Mesenchymal stem cell (in vitro differentiated cells and primary cell): ENCODE measurements at places on chromosomes 13 and 19.

DNA sequence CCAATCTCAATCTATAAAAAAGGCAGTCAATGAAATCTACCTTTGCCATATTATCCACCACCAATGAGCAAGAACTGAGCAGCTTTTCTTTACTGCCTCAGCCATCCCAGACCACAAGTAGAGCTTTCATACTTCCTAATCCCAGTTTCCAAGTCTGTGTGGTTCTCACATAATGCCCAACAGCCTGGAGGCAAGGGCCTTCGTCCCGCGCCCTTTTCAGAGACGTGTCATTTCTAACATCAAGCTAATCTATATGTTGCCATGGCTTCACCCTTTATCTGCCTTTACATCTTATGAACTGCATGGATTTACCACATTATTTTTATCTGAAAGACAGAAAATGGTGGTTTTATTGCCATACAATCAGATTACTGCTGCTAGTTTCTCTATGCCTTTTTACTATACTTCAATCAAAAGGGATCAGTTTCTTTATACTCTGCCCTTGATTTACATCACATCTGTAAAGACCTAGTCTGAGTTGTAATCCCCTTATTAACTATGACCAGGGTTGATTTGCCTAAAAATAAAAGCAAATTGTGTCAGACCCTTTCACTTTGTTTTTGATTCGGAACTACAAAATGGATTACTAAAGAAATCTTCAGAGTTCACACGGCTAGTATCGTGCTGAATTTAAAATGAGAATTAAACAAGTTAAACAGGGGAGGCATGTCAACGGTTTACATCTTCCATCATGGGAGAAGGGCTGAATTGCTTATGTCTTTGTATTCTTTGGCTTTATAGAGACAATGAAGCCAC, 5.9 kb downstream of the EFNB2 start:
- DNase-seq: no peak

DNA sequence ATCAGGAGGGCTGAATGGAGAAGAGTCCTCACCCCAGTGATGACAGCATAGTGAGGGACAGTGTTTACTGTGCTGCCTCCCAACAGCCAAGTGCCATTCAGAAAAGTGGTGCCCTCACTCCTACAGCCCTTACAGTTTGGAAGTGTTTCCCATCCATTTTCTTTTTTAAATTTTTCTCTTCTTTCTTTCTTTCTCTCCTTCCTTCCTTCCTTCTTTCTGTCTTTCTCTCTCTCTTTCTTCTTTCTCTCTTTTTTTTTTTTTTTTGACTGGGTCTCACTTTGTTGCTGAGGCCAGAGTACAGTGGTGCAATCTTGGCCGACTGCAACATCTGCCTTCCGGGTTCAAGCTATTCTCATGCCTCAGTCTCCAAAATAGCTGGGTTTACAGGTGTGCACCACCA, 755.3 kb downstream of the UQCRFS1 start:
- DNase-seq: no peak

DNA sequence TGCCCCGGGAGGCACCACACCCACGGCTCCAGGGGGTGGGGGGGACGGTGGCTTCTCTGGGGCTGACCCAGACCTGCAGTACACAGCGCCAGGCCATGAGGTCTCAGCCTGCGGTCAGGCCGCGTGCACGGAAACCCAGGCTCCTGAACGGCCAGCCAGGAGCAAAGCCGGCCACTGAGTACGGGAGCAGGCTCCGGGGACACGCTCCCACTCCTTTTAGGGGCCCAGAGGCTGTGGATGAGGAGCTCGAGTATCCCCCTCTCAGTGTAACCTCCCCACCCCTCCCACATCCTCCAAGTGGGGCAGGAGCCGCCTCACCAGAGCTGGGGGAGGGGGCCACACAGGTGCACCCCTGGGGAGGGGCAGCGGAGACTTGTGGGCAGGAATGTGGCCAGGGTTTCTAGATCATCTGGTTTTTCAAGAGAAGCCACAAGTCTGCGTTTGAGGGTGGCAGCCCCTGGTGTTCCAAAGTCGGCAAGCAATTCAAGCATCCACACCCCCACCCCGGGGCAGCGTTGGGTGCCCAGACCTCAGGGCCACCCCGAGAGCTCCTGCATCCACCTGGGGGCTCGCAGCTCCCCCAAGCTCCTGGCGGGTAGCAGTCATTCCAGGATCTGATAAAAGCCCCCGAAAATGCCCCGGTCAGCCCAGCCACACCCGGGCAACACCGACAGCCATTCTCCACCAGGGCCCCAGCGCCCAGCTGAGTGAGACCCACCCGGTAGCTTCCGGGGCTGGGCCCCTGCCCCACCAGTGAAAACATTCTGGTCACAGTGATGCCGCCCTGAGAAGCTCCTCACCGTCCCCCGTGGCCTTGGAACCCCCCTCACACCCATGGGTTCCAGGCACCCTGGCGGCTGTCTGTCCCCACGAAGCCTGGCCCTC, 6.1 kb downstream of the SBNO2 start:
- no peak for DNase-seq

DNA sequence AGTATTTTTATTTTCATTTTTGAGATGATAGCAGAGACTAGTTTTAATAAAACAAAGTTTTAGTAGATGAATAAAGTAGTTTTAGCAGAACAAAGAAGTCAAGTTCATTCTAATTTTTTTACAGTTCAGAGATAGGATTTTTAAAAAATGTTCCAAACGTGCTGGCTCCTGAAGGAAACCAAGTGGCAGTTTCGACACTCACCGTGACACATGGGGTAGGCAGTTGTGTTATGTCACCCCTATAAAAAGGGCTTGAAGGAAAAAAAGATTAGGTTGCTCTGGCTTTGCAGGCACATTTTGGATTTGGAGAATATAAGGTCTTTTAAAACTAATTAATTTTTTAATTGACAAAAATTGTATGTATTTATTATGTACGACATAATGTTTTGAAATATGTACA, 305.2 kb downstream of the NDFIP2 start:
- DNase-seq: no peak

- DNase-seq: no peak
Observed at GRCh38 chr19:11375143-11375948, 880 bp downstream of the SWSAP1 start.

GRCh38 chr13:27868641-27869435, 51.0 kb upstream of the PDX1 start:
- peak; percentile 11 for DNase-seq

- peak; percentile 63 for DNase-seq
Observed at GRCh38 chr13:76168661-76169060, 532.5 kb downstream of the LMO7 start.

DNA sequence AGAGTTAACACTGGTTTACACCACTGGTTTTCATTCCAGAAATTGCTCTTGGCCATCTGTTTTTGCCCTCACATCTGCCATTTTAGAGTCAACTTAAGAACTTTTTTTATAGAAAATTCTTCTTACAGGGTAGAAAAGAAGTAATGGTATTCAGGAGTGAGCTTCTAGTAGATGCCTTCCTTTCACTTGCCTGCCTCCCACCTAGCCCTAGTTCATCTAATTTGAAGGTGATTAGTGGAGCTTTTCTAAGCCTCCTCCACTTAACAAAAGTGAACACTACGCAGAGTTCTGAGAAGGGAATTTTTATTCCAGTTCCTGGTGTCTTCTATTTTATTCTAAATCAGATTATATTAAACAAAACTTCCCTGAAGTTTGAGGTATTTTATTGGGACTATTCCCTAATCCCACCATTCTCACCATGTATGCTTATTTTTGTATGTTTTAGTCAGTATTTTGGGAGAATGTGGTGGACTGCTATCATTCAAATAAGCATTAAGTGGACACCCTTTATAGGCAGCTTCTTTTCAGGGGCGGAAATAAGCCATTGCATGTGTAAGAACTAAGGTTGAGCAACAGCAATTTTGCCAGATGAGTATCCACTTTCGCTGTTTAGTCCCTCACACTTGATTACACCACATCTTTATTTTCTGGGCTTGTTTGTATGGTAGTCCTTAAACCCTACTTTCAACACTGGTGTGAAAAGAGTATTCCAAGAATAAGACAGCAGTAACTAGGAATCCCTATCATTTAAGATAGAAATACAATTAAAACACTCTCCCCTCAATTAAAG, 156.9 kb downstream of the ENOX1 start:
- peak; percentile 59 for DNase-seq

GRCh38 chr19:19107654-19108053, 30.6 kb downstream of the TMEM161A start:
- DNase-seq: no peak

DNA sequence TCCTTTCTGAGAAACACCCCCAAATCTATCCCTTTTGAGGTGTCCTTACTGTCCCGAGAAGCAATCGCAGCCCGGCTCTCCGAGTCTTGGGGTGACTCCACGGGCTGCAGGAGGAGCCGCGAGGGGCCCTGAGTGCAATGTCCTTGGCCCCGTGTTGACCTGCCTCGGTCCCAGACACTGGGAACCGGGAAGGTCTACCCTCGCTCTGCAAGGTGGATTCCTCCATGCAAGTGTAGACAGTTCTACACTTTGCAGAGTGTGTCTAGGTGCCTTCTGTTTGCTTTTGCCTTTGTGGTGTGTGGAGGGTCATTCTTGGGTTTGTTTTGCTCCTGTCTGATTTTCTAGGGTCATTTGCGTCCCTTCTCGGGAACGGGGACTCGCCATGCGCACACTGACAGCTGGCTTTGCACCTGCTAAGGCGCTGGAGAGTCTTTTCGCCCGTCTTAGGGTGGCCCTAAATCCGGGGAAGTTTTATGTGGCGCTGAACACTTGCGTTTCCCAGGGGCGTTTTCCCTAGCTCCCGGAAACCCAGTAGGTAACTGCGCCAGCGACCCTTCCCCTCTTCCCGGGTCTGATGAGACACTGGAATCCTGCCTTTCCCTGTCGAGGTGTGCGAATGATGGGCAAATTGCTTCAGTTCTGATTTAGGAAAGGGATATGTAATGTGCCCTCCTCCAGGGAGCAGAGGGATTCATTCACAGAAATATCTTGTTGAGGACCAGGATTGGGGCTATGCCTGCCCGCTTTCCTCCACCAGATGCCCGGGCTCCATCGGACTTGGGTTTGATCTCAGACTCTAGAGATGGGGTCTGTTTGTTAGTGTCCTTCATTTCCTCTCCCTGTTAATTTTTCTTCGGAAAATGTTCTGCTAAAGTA, 755 bp downstream of the SERTM1 start:
- DNase-seq: no peak

- DNase-seq: no peak
Observed at GRCh38 chr19:18344582-18344950, 4.2 kb downstream of the PGPEP1 start.

DNA sequence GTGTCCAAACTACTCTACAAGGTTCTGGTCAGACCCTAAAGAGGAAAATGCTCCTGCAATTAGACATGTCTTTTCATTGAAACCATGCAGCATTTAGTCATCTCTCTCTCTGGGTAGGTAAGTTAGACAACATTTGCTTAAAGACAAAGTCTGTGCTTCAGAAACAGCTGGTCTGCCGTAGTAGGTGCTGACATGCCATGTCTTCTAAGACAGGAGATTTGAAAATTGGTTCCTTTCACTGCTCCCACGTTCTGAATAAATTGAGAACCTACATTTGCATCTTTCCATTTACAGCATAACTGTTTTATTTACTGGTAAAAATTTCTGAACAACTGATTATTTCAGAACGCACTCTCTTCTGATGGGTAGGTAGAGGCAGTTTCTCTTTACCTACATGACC, 494.0 kb downstream of the EFNB2 start:
- DNase-seq: no peak

- DNase-seq: no peak
Observed at GRCh38 chr13:39379118-39379517, 223.9 kb downstream of the LHFPL6 start.

GRCh38 chr19:19372656-19373416, 32.6 kb upstream of the GATAD2A start:
- DNase-seq: peak; percentile 63

DNA sequence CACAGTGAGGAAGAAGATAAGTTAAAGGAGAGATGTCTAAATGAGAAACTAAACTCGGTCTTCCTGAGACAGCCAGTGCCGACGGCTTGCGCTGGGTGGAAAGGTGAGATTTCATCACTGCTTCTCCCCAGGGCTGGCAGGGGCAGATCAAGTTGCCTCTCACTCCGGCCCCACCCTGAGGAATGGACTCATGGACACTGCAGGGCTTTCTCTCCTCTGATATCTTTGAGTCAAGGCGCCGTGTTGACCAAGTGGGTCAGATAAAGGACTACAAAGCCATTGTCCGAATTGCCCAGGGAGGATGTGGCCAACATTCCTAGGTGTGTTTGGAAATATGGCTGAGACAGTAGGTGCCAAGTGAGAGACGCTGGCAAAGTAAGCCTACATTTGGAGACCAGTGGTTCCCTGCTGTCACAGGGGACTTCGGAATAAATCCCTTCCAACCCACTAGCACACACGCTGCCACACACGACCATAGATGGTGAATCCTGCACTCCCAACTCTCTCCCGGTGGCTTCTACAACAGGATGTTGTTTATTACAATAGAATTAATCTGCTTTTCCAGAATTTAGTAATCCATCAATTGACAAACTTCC, 156.5 kb upstream of the TSC22D1 start:
- DNase-seq: no peak
